ENCODE measurements at places on chromosomes 1 and 21.

- no peak for DNase-seq
Observed at GRCh38 chr1:179052776-179053175, 27.1 kb downstream of the FAM20B start.

GRCh38 chr1:26602378-26602959 is 72.9 kb downstream of the RPS6KA1 start:
- DNase-seq = no peak

- DNase-seq = no peak
Observed at GRCh38 chr1:183942933-183943693, 94.4 kb downstream of the COLGALT2 start.

GRCh38 chr1:52590266-52590665 is 11.9 kb upstream of the GPX7 start:
- DNase-seq = no peak
